NCI-H460 (cell line): ENCODE measurements at places on chromosomes 4 and X. TPM values are rescaled to one million over a fixed set of nuclear protein-coding genes. Genes with fewer than 3 reads are reported as not detected.

Gene IDUA
- 6.9 and 8.9 TPM in 2 replicates for total RNA-seq

Gene SPATA18
- 4.1 and 5.7 TPM in 2 replicates for total RNA-seq

Gene DUSP21
- not detected in 2 replicates for total RNA-seq

- DNase-seq = no peak
Measured at GRCh38 chrX:65744965-65745364, 77.5 kb downstream of the MSN start.

Gene GPR82
- total RNA-seq = not detected in 2 replicates

DNA sequence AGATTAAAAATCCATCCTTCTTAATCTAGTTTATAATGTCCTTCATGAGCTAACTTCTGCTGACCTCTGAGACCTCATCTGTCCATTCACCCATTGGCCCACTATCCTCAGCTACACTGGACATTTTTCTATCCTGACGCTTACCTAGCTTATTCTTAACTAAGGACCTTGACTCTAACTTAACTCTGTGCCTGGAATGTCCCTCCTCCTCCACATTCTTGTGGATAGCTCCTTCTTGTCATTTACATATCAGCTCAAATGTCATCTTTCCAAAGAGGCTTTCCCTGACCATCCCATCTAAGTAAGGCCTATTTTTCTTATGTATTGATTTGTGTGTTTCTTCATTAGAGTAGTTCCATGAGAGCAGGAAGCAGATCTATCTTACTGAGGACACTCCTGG lies 54.7 kb downstream of the ATXN3L start:
- no peak for DNase-seq

Gene TMEM154
- 3.5 and 4.2 TPM in 2 replicates for total RNA-seq
